Naive thymus-derived CD4-positive, alpha-beta T cell (primary cell): ENCODE measurements at places on chromosomes 2 and 18.

DNA sequence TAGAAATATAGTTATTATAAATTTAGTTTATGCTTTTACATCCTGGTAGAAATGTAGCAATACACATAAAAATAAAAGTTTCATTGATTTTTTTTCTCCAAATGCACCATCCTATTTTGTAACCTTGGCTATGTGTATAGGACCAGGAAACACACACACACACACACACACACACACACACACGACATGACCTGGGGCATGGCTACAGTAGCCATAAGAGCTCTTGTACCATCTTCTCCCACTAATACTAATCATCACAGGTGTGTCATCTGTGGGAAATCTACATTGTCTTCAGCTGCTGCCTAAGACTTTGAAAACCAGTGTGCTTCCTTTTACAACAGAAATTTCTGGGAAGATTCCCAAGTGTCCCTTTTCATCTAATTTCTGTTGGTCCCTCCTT lies 144.3 kb downstream of the MCFD2 start:
- DNase-seq, result no peak
- H3K36me3 ChIP-seq, result no peaks in the 10 kb centered on the region
- H3K4me1 ChIP-seq, result no peaks in the 10 kb centered on the region
- H3K27ac ChIP-seq, result no peak overlapping the region

GRCh38 chr2:218880102-218880858 lies at the start of gene WNT10A:
WNT10A (plus strand) TSS chr2:218880852; CDS start chr2:218880996, 144 bp downstream.
- peaks cover 3% of the 10 kb centered on the region for H3K27me3 ChIP-seq
- H3K27ac ChIP-seq, result peak within 1 kb of the TSS; percentile 81
- H3K4me3 ChIP-seq, result peak within 1 kb of the TSS; percentile 53

DNA sequence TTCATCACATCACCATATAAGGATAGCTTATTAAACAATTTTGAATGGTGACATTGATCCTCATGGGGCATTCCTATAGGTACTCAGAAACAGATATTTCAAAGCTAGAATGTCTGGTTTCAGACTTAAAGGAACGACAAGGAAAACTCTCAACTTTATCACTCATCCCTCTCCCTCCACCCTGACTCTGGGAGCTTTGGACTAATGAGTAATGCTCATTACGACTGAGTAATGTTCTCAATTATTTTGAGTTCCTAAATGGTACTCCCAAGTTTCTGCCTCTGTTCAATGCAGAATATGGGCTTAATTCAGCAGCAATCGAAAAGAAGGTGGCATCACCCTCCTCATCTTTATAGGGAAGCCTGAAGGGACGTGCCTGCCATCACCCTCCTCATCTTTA lies 43.4 kb downstream of the RFX8 start:
- no peak overlapping the region for H3K27ac ChIP-seq
- DNase-seq, result no peak
- no peaks in the 10 kb centered on the region for H3K27me3 ChIP-seq

- no peak overlapping the region for H3K4me3 ChIP-seq
- H3K4me1 ChIP-seq, result no peaks in the 10 kb centered on the region
- H3K27me3 ChIP-seq, result no peaks in the 10 kb centered on the region
Observed at GRCh38 chr2:63871864-63872263, 30.2 kb downstream of the UGP2 start.

DNA sequence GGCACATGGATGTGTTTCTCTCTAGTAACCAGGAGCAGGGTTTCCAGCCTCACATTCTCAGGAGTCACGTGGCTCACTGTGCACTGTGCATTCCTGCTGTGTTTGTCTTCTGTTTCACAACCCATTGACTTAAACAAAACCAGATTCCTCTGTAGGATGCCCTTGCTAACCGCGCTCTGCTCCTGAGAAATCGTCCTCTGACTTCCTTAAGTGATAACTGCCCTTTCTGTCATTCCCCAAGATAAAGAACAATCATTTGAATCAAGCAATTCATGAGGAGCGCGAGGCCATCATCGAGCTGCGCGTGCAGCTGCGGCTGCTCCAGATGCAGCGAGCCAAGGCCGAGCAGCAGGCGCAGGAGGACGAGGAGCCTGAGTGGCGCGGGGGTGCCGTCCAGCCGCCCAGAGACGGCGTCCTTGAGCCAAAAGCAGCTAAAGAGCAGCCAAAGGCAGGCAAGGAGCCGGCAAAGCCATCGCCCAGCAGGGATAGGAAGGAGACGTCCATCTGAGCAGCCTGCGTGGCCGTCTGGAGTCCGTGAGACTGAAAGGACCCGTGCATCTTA lies 60.2 kb downstream of the RALBP1 start:
- H3K27ac ChIP-seq, result no peak overlapping the region
- no peak for DNase-seq
- H3K36me3 ChIP-seq, result peaks cover 73% of the 10 kb centered on the region
- no peaks in the 10 kb centered on the region for H3K27me3 ChIP-seq

GRCh38 chr2:192379736-192380135 lies 185.0 kb upstream of the TMEFF2 start:
- no peak overlapping the region for H3K27ac ChIP-seq
- no peak for DNase-seq
- no peaks in the 10 kb centered on the region for H3K36me3 ChIP-seq

GRCh38 chr2:20447437-20448245 lies 767 bp downstream of the RHOB start:
- H3K27ac ChIP-seq, result peak overlapping the region; percentile 59
- H3K36me3 ChIP-seq, result no peaks in the 10 kb centered on the region
- no peaks in the 10 kb centered on the region for H3K27me3 ChIP-seq
- H3K4me1 ChIP-seq, result peaks cover 6% of the 10 kb centered on the region
- peak; percentile 19 for DNase-seq
- peak overlapping the region; percentile 71 for H3K4me3 ChIP-seq
